ENCODE measurements at places on chromosomes 2 and 18.
A peak's percentile ranks its signal among the peaks of the same experiment; 100 is the strongest.

DNA sequence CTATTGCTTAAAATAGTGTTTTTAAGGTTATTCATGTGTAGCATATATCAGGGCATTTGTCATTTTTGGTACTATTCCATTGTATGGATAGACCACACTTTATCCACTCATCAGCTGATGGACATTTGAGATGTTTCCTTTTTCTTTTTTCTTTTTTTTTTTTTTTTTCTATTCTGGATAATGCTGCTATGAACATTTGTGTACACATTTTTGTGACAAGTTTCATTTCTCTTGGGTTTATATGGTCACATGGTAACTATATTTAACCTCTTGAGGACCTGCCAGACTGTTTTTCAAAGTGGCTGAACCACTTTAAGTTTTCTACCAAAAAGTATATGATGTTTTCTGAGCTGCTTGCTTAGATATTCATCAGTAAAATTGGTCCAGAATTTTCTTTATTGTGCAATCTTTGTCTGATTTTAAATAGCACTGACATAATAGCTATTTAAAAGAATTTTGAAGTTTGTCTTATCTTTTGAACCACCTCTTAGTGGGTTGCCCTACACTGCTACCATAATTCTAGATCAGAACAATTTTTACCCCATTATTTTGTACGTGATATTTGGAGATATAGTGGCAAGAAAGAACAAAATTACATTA is 219.4 kb upstream of the SIX3 start:
- DNase-seq, result no peak

DNA sequence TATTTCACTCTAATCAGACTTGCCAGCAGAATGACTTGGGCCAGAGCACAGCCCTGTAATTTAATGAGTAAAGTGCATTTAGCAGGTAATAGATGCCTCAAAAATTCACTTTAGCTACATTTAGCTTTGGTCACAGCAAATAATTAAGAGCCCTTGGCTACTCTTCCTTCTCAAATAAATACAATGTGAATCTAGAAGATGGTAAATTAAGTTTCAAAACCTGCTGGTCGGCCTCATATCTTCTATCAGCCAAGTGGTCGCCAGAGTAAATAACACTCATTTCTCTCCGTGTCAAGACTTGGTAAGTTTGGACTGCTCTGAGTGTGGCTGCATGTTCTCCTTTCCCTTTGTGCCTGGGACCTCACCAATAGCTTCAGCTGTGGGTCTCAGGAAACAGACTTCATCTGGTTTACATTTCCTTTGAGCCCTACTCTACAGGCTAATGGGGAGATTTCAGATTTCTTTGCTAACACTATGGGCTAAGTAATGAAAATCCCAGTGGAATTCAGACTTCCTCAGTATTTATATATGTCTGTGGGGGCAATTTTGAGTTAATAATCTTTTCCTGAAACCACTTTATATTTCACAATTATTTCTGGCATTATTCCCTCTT is 375.8 kb downstream of the RBM43 start:
- no peak for DNase-seq

- no peak for DNase-seq
Observed at GRCh38 chr18:75406491-75407445, 20.7 kb downstream of the SMIM21 start.

DNA sequence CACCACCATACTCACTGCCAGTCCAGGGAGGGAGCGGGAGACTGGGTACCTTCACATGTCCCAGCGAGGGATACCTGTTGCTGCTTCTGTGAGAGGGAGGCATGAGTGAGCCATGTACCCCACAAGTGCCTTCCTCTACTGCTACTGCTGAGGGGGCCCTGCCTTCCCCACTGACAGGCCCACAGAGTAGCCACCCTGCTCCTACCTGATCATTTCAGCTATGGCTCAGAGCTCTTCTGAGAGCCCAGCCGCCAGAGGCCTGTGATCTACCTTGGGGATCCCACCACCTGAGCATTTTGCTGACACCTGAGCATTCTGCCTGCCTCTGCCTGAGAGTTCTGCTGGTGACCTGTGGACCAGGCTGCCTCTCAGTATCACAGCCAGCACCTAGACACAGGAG is 137.6 kb downstream of the FSIP2 start:
- no peak for DNase-seq

DNA sequence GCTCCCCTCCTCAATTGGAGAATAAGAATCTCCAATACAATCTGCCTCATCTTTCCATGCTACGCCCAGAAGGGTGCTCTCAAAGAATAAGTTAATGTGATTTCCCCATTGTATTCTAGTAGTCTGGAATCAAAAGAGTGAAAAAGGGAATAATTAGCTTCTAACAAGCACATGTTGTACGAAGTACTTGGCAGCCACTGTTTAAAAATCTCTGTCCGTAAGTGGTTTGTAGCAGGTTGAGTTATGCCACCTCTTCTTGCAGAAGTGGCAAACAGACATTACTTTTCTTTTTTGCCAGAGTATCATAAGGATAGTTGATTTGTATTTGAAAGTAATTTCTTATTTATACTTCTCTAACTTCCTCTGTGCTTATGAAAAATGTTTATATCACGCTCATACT is 184.7 kb downstream of the CD226 start:
- DNase-seq, result no peak

- DNase-seq, result no peak
Observed at GRCh38 chr2:47405757-47406156, 2.8 kb downstream of the MSH2 start.

DNA sequence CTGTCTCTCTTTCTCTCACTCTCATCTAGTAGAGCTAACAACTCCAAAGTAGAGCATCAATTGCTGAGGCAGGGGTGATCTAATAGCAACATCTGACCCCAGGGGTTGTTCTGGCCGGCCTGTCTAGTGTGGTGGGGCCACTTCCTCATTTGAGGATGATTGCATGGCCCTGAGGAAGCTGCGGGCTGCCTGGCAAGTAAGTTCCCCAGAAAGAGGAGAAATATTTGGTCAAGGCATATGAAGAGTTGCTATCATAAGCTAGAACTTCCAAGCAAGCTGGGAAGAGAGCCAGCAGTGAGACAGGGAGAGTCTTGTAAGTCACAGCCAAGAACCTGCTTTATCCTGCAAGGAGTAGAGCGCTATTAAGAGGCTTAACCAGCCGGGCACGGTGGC is 50.8 kb upstream of the TMEM87B start:
- DNase-seq, result no peak

DNA sequence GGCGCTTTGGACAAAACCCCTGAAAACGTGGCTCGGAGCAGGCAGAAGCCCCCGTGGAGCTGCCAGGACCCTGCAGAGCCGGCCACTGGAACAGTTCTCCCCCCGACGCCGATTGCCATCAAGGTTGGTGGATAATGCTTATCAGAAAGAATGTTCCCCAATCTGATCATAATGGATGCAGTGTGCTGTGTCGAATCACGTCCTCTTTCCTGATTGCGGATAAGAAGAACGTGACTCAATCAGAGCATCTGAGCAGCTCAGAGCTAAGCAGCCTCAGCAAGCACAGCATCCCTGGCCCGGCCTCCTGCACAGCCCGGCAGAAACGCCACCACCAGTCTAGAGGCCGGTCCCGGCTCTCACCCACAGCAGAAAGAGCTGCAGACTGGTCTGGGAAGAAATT is 488.0 kb downstream of the EIPR1 start:
- DNase-seq, result no peak

DNA sequence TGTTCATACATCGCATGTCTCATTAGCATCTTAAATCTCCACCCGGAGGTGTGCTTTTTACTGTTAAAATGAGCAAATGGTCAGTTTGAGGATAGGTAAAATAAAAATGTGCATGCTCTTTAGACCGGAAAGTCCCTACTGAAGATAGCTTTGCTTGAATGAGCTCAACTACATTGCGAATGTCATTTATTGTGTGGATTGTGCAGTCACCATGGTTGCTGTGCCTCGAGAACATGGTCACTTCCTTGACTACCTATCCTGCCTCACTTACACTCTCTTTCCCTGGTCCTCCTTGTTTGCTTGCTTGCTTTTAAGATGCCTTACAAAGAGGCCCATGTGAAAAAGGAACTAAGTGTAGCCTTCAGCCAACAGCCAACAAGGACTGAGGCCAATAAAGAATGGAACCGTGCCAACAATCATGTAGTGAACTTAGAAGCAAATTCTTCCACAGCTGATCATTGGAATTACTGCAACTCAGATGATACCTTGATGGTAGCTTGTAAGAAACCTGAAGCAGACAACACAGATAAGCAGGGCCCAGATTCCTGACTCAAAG is 72.2 kb upstream of the BARD1 start:
- no peak for DNase-seq

DNA sequence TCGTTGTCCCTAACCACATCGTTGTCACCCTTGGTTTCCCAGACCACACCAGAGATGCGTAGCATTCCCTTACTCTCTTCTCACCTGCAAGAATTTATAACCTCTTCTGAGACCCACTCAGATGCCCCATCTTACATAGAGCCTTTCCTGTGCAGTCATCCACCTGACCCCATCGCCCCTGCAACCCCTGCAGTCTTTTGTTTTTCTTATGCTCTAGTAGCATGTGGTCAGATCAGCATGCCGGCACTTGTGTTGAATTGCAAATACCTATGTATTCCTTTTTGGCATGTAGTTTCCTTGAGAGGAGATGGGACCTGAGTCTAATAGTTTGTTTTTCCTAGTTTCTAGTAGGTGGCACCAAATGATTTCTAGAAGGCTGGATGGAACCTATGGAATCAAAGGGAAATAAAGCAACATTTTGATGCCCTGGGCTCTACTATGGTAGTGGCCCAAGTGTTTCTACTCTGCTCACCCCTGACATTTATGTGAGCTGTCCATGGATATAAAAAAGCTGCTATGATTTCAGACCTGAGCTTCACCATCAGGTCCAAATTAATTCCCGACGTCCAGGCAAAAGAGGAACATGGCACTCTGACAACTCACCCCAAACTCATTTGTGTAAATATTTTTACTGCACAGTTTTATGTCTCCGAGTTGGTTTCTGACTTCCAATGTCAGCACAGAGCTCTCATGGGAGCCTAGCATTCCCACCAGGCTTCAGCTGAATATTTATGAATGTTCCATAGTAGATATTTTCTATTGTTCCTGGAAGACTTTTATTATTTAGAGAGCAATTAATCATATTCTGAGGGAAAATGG is 143.6 kb downstream of the RNF144A start:
- no peak for DNase-seq

- DNase-seq, result no peak
Observed at GRCh38 chr18:24805156-24805555, 344.7 kb downstream of the HRH4 start.

- no peak for DNase-seq
Observed at GRCh38 chr2:207944979-207945600, 80.2 kb downstream of the PLEKHM3 start.

- peak; percentile 17 for DNase-seq
Observed at GRCh38 chr18:72762515-72763122, 105.2 kb downstream of the NETO1 start.

- peak; percentile 31 for DNase-seq
Observed at GRCh38 chr2:201182650-201183364, at the start of gene CASP10. TSS of gene CASP10 (plus strand) at chr2:201183141. CDS start at chr2:201185778, 2,637 bp downstream.

- DNase-seq, result no peak
Observed at GRCh38 chr2:54081574-54081973, 33.8 kb upstream of the ACYP2 start.

DNA sequence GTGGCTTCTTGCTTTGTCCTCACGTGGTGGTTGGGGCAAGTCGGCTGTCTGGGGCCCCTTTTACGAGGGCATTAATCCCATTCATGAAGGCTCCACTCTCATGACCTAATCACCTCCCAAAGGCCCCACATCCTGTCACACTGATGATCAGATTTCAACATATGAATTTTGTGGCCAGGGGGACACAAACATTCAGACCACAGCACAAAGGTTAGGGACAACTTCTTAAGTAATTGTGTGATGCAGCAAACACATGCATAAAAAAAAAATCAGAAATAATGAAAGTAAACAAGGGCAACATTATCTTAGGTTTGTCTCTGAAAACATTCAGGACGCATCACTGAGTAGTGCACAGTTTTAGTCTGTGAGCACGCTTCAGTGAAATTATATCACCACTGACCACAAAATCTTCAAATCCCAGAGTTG is 54.2 kb upstream of the FRZB start:
- no peak for DNase-seq

DNA sequence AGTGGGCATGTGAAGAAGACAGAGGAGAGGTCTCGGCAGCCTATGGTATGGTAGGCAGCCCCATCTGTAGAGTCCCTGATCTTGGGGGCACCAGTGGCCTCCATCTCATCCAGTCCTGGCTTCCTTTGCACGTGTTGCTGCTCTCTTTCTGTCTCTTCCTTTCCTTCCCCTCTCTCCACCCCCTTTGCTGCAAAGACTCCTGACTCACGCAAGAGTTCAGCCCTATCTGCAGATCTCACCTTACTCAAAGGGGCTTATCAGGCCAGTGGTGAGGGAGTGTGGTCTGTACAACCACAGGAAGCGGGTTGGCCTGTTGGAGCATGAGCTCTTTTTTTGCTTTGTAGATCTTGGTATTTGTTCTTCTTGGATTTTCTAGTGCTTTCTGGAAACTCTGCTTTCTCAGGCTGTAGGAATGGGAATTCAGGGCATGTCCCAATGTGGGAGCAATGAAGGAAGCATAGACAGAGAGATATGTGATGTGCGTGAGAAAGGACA is 14.6 kb upstream of the NT5DC4 start:
- no peak for DNase-seq

DNA sequence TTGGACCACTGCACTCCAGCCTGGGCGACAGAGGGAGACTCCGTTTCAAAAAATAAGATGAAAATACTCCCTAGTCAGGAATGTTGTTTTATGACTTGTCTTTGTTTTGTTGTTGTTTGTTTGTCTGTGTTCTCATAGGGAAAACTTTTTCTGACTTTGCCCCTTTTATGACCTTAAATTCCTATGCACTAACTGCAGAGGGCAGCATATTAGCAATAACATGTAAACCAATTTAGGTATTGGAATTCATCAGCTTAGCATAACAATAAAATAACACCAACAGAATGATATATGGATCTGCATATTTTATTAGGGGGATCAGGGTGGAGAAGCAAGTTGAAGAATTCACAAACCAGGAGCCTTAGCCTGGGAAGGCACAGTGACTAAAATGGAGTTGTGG is 631.5 kb downstream of the SUCLG1 start:
- DNase-seq, result no peak

DNA sequence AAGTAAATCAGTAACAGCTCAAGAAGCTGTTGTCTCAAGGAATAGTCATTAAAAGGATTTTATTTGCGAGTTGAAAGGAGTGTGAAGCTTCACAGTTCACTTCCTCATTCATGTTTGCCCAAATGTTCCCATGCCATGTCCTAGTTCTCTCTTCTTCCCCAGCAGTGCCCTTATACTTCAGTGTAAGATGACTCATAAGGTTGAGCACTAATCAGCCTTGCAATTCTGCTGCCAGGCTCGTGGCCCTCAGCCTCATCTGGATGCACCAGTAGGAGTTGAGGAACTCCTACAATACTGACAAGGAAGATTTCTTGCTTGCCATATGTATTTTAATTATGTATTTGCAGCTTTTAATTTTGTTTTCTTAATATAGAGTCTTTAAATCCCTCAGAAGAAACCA is 1980.4 kb downstream of the SUCLG1 start:
- no peak for DNase-seq

DNA sequence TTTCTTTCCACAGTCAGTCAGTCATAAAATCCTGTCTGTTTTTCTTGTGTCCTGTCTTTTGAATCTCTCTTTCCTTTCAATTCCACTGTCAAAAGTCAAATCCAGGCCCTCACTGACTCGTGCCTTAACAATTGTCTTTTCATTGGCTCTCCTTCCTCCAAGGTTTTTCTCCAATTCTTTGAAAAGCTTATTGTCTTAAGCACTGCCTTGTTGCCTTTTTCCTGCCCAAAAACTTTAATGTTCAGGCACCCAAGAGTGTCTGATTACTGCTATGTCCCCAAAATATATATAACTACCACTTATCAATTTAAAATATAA is 13.9 kb upstream of the SULT1C4 start:
- no peak for DNase-seq
